Glutamatergic neuron (in vitro differentiated cells): ENCODE measurements at places on chromosomes 2 and 18.

DNA sequence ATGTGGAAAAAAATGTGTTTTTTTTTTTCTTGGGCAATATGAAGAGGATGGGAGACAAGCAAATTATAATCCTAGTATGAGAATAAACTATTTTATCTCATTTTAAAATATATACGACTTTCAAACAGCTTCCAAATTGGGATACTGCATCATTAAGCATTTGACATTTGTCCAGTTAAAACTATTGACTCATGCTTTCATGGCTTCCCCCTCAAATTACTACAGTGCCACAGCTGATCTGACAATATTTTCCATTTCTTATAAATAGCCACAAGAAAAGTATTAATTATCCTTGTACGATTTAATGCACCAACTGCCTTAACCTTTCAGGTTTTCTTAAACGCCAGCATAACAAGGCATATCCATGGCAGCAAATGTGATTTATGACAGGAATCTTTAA lies 1134.8 kb upstream of the ZEB2 start:
- no peak for DNase-seq

DNA sequence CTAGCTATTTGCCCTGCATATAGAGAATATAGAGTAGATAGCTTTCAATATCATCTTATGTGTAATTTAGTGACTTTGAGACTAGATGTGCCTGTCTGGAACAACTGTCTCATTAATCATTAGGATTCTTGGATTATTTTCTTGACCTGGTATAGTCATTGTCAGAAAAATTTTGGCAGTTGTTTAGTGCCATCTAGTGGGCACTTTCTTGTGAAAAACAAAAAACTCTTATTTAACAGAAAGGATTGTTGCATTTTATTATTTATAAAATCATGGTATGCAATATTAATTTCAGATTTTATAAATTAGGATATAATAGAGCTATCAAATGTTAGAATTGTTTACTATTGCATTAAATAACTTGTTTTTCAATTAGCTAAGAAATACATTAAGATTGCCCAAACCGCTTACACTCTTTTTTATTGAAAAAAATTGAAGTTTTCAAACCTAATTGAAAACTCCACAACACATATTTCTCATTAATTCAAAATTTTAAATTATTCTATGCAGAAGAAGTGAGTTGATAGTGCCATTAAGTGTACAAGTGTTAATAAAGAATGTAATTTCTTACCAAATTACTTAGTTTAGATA lies 80.3 kb downstream of the DYNAP start:
- DNase-seq = no peak

GRCh38 chr2:181411105-181411849 lies 45.9 kb upstream of the ITGA4 start:
- peak; percentile 84 for DNase-seq

DNA sequence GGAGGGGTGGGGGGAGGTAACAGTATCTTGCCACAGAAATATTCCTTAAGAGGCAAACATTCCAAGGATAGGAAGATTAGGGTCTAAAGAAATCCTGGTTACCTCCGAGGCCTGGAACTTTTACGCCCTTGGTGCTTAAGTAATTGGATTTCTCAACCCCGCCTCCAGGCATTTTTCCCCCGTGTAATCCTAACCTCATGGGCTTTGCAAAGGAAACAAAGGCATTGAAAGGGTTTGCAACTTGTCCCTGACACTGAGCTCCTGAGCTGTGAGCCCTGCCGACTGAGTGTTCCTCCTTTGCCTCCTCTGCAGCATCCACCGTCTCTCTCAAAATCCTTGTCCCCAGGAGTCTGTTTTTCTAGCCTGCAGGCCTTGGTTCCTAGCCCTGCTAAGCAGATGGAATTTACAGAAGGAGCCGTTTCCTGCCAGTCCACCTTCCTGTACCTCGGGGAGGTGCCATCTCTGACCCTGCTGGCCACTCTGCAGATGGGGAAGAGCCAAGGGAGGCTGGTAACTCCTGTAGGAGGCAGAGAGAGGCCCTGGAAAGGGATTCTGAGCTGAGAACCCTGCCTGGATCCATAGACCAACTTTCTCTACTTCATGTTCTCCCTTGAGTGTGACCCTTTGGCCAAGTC lies 24.2 kb downstream of the TET3 start:
- no peak for DNase-seq

- DNase-seq = no peak
These were observed 360.3 kb downstream of the IRS1 start for GRCh38 chr2:226439337-226439736.

- DNase-seq = no peak
These were observed 82.3 kb upstream of the FAM98A start for GRCh38 chr2:33681364-33681757.

GRCh38 chr18:58449464-58449863 lies 179.4 kb downstream of the ALPK2 start:
- no peak for DNase-seq

DNA sequence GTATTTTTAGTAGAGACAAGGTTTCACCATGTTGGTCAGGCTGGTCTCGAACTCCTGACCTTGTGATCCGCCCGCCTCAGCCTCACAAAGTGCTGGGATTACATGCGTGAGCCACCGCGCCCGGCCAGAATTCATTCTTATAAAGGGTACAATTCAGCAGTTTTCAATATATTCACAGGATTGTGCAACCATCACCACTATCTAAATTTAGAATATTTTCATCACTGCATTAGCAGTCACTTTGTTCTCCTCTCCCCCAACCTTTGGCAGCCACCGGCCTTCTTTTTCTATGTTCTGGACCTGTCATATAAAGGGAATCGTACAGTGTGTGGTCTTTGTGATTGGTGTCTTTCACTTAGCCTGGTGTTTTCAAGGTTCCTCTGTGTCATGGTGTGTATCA lies 40.7 kb downstream of the TCF7L1 start:
- no peak for DNase-seq

DNA sequence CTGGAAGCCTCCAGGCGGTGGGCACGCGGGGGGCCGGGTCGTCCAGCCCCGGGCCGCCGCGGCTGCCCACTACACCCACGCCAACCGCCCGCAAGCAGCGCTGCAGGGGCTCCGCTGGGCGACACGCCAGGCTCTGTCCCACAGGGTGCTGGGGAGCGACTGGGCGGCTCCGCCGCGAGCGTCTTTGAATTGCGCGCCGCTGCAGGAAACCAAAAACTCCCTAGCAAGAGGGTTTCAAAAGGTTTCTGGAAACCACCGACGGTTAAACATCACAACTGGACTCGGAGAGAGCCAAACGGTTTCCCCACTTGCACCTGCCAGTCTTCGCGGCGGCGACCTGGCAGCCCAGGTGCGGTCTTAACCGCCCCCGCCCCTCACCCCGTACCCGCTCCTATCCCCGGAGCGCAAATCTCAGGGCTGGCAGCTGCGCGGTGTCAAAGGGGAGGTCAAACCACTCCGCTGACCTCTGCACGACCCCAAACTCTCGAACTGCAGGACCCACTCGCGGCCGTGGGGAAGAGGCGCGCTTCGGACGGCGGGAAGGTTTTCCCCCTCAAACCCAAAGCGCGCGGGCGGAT lies 1.0 kb downstream of the CXCR4 start:
- DNase-seq = peak; percentile 45

DNA sequence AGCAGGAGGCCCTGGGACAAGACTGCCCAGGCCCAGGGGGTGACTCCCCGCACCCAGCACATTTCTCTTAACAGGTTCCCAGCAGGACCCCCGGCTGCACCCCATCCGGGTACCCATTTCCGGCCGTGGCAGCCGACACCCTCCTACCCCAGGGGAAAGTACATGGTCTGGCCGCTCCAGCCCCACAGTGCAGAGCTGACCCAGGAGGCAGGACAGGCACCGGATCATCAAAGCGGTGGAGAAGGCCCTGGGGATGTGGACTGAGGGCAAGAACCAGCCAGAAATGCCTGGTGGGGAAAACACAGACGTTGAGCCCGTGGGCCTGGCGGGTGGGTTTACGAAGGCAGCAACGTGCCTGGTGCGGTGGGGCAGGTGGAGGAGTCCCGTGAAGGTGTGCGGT lies 79.5 kb upstream of the GPC1 start:
- DNase-seq = peak; percentile 13

DNA sequence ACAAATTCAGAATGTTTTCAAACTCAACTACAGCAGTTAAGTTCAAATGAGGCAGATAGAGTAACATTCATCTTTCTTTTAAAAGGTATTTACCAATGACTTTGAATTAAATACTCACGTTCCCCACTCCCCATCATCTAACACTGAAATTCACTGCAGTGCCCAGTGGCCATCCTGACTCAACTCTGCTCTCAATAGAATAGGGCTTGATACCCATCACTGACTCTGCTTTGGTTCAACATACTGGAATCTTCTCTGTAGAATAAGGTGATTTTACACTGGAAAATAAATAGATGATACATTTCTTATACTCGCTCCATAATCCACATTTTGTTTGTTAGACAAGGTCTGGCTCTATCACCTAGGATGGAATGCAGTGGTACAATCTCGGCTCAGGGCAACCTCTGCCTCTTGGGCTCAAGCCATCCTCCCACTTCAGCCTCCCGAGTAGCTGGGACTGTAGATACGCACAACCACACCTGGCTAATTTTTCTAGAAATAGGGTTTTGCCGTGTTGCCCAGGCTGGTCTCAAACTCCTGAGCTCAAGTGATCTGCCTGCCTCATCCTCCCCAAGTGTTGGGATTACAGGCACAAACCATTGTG lies 66.4 kb downstream of the PRPF40A start:
- DNase-seq = no peak

- no peak for DNase-seq
These were observed 21.4 kb upstream of the SH3BP4 start for GRCh38 chr2:234930397-234930796.
